Stimulated activated naive CD8-positive, alpha-beta T cell treated with anti-CD3 and anti-CD28 coated beads, Interleukin-15, Interleukin-2, amounts not matched to agents 100 U/mL and 50 U/mL, for 24 hours (primary cell): ENCODE measurements at places on chromosomes 5 and 9.

GRCh38 chr9:99852617-99853016 lies 30.9 kb downstream of the NR4A3 start:
- DNase-seq: no peak

DNA sequence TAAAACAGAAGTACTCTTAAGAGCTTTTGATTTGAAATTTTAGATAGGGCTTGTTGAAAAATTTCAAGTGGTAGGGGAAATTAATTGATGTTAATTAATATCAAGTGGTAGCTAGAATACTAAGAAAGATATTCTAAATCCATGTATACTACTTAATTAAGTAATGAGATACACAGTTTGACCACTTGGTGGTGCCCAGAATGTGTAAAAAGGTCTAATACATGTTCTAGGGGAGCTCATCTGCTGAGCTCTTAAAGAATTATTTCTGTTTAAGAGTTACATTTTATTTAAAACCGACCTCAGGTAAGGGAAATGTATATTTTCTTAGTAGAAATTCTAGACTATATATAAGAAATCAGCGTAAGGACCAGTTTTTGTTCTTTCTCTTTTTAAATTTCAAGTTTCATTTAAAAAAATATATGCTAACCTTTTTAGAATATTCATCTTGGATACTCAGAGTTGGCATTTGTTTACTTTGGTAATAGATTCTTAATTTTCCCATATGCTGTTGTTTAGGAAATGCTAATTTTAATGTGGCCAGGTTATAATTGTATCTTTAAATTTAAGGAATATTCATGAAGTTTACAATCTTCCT lies 61.5 kb downstream of the LNPEP start:
- DNase-seq: no peak

GRCh38 chr9:101705135-101705661 lies 33.2 kb downstream of the GRIN3A start:
- DNase-seq: peak; percentile 36

- DNase-seq: no peak
These were observed 141.1 kb downstream of the ENTREP1 start for GRCh38 chr9:69466151-69466550.

GRCh38 chr9:91562416-91562815 lies 138.8 kb upstream of the NFIL3 start:
- no peak for DNase-seq

GRCh38 chr9:134620751-134621557 lies 20.6 kb upstream of the COL5A1 start:
- DNase-seq: no peak

- DNase-seq: no peak
These were observed 364 bp downstream of the RPS6 start for GRCh38 chr9:19379697-19380046.

- DNase-seq: no peak
These were observed 130.9 kb downstream of the COX7C start for GRCh38 chr5:86748538-86749105.

DNA sequence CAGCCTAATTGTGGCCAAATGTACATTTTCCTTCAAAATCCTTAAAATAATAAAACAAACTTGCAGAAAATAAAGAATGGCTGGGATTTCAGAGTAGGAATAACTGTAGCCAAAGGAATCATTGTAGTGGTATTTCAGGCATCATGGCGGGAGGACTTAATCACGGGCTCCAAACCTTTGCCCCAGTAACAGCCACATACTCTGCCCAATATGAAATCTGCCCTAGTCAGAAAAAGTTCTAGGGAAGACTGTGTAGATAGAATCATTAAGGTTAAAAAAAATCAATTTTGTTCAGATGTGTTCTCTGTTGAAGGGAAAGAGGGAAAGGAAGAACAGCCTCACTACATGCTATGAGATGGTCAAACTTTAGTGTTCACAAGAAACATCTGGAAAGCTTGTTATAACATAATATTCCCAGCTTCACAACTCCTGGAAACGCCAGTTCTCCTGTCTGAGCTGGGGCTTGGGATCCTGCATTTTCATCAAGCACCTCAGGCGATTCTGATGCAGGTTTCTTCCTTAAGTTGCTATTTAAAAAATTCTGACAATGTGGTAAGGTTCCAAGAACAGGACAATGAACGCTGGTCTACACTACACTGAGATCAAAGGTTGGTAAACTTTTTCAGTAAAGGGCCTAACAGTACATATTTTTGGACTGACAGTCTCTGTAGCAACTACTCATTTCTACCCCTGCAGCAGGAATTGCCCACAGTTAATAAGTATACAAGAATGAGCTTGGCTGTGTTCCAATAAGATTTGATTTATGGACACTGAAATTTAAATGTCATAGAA lies 87.9 kb downstream of the CEMIP2 start:
- DNase-seq: no peak

- DNase-seq: peak; percentile 95
These were observed at the start of gene RASA1 for GRCh38 chr5:87267574-87268125. TSS of gene RASA1 (plus strand) at chr5:87267883. CDS start at chr5:87268452, 569 bp downstream.

GRCh38 chr9:107784235-107784958 lies 294.8 kb upstream of the KLF4 start:
- no peak for DNase-seq

GRCh38 chr5:1168796-1169195 lies 32.6 kb upstream of the SLC6A19 start:
- no peak for DNase-seq

DNA sequence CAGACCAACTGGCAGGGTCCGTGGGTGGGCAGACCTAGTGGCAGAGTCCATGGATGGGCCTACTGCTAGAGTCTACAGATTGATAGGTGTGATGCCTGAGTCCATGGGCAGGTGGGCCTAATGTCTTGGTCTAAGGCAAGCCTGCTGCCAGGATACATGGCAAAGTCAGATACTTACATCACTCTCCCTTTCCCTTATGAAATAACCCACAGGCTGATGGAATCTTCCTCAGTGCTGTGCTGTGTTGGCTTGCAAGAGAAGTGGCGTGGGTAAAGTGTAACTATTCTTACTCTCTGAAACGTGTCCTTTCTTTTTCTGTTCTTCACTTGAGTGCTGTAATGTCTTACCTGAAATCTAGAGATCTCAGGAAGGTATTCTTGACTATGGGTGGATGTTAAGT lies 67.3 kb upstream of the ADRB2 start:
- DNase-seq: no peak

DNA sequence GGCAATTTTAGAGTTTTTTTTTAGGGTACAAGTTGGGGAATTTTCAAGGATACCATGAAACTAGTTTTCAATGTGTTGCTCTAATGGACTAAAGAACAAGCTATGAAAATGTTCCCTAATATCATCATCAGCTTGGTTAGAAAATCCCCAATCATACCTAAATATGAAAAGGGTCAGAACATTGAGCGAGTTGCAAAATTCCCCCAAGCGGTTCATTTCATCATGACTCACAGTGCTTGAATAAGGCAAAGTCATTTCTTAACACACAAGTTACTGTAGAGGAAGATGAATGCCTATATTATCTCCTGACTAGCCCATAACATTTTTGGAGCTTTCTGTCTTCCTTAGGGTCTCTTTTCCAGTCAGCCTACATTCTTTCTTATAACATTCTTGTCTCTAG lies 62.7 kb downstream of the ST8SIA4 start:
- DNase-seq: no peak
